Stimulated activated CD4-positive, alpha-beta T cell treated with anti-CD3 and anti-CD28 coated beads, Interleukin-1b, Interleukin-23, amount 100 ng/mL, for 4 hours (primary cell): ENCODE measurements at places on chromosomes 1 and 21.

DNA sequence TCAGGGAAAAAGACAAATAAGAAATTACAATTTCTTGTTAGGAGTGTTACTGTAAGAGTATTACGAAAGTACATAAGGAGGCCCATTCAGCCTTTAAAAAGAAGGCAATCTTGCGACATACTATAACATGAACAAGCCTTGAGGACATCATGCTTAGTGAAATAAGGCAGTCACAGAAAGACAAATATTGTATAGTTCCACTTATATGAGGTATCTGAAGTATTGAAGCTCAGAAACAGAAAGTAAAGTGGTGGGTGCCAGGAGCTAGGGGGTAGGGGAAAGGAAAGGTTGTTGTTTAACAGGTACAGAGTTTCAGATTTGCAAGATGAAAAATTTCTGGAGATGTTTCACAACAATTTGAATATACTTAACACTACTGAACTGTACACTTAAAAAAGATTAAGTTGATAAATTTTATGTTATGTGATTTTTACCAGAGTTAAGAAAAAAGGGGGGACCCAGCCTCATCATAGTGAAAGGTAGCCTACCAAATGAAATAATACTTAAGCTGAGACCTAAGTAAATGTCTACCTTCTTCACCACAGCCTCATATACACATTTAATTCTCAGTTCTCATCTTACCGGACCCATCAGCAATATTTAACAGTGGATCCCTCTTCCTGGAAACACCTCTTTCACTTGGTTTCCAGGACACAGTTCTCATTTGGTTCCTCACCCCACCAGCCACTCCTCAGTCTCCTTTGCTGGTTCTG lies 19.5 kb downstream of the USP24 start:
- DNase-seq = no peak

GRCh38 chr1:151058692-151059091 lies 730 bp downstream of the CDC42SE1 start:
- no peak for DNase-seq

DNA sequence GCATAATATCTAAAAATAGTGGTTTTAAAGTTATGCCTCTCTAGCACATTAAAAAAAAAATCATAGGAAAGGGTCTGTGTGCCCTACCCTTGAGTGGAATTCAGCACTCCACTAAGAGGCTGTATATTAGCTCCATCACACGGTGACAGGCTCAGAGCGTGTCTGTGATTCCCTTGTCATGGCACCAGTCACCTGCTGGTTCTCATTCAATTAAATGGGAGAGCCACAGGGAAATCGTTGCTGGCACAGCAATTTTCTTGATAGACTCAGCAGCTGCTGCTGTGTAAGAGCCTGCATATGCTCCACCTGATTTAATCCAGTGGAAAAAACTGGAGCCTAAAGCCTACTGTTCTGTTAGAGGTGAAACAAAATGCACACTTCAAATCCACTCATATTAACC lies 9.5 kb downstream of the ATP6V1G3 start:
- DNase-seq = no peak

- no peak for DNase-seq
Observed at GRCh38 chr21:38818325-38818723, 12.6 kb downstream of the ETS2 start.

DNA sequence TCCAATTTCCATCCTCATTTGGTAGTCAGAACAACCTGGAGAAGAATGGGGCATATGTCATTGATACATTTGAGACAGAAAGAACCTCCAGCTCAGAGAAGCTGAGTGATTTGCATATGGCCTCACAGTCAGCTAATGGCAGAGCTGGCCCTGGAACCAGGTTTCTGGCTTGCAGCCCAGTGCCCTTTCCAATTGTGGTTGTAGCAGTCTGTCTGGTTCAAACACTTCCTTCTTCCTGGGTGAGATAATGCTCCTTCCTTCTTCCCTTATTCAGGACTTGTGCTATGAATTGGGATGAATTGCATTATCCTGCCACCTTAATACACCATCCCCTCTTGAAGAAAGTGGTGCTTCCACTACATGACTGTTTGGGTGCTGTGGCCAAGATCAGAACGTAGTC lies 24.2 kb downstream of the SLC5A9 start:
- DNase-seq = no peak

DNA sequence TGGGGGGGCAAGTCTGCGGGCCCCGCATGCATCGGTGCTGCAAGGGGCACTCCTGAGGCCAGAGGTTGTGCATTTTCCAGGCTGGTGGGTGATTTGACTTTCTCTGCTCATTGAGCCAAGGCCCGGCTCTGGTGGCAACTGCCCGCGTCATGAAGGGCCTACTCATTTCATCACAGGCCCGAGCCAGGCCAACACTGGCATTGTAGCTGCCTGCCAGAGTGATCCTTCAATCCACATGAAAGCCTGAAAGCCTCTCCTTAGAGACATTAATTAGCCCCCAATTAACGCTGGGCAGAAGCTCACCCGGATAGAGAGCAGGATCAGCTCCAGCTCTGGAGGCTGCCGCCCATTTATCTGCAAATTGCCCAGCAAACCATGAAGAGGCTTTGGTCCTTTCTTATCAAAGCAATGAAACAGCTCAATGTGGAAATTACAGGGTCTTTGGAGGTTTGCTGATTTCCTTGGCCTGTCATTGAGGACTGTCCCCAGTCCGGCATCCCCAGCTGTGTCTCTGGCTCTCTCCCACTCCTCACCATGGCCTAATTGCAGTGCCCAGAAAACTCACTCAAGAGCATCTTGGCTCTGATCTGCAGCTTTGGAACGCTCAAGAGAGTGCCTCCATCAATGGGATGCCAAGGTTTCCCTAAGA lies 50.4 kb upstream of the STUM start:
- DNase-seq = no peak

DNA sequence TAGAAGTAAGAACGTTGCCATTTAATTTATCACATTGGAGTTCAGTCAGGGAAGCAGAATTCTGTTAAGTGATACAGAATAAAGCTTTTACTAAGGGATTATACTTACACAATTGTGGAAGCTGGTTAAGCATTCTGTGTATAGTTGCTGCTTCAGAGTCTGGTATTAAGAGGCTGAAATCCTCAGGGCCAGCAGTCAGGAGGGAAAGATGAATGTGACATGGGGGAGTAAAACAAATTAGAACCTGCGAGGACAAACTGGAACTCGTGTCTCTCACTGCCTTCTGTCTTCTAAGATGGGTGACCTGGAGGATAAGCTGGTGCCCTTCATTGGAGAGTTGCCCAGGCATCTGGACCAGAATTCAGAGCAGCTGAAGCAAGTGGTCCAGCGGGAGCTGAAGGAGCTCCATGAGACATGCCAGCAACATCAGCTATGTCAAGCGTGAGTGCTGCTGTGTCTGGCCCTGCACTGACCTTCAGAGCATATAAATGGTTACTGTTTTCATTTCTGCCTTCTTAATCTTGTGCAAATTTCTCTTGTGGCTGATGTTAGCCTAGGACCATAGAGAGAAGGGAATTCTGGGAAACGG lies 23.0 kb downstream of the MARK1 start:
- no peak for DNase-seq

DNA sequence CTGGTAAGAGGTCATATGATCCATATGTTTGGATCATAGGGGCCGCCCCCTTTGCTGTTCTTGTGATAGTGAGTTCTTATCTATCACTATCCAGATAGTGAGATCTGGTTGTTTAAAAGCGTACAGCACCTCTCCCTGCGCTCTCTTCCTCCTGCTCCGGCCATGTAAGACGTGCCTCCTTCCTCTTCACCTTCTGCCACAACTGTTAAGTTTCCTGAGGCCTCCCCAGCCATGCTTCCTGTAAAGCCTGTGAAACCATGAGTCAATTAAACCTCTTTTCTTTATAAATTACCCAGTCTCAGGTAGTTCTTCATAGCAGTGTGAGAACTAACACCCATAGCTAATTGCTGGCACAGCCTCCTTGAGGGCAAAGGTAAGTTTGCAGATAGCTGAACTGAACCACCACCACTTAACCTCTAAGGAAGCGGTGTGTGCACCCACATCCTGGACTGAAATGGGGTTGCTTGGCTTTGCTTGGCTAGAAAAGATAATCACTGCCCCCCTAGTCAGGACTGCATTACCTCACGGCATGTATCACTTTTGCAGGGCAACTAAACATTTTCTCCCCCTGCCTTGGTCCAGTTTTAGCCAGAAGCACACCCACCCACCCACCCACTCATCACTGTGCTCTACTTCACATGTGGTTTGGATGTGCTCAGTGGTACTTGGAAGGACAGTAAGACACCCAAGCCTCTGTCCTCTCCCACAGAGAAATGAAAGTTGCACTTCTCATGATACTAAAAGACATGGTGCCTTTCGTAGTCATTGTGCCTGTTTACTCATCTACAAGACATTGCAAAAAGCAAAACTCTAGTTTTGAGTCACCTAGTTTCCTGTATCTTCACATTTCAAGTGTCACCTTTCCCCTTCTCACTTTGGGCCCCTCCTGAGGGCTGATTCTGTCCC lies 23.1 kb upstream of the PTAFR start:
- DNase-seq = no peak

DNA sequence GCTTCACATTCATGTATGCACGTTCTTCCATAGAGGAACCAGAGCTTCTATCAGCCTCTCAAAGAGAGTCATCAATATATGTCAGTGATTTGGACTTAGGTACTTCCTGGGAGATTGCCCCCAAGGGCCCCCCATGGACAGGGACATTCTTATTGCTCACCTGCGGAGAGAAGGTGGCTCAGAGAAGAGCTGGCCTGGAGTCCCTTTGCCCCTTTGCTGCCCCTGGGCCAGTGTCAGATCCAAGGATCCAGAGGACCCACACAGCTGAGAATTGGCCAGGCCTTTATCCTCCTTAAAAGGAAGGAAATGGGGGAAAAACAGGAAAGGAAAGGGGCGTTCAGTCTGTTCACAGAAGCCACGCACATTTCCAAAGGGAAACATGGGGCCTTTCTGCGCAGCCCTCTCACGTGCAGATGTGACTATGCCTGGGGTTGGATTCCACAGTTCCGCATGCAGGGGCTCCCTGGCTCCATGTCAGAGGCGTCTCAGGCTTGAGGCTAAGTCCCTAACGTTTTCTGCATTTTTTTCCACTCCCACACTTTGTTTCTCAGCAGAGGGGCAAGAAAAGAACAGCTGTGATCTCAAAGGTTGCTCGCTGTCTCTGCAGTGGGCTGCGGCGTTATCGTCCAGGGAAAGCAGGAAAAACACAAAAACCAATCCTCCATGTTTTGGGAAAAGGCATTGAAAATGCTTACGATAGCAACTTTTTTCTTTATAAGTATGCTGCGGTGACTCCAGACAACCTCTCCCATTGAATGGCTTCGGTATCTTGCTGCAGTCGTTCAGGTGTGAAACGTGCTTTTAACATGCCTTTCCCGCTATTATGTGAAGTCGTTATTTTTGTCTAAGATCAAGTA lies 5.9 kb downstream of the C1orf226 start:
- DNase-seq = no peak

DNA sequence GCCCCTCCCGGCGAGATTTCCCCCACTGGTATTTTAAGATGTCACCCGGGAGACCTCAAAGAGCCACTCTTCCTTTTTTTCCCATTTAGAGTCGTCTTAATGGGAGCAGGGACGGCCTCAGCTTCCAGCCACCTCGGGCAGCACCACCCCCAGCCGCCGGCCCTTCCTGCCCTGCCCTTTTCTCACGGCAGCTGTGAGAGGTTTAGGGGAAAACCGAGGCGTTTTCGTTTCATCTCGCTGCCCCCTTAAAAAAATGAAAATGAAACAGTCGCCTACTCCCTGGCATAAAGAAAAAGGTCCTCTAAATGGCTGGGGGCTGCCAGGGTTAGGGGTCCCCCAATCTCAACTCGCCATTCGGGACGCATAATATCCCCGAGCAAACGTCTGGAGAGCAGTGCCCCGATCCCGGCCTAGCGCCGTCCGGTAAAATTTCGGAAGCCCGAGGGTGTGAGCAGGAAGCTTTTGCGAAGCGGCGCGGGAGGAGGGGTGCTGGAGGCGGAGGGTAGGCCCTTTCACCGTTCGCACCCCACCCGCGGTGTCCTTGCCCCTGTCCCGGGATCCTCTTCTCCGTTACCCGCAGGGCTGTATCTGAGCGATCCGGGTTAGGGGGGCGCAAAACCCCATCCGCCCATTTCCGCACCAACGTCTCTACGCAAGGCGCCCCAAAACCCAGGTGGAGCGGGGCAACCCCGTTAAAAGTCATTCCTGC lies 1.2 kb downstream of the RUNX3 start:
- DNase-seq = peak; percentile 30

GRCh38 chr1:193192586-193192985 lies 6.2 kb upstream of the B3GALT2 start:
- DNase-seq = no peak

GRCh38 chr1:18725231-18725895 lies 94.7 kb downstream of the PAX7 start:
- DNase-seq = no peak

DNA sequence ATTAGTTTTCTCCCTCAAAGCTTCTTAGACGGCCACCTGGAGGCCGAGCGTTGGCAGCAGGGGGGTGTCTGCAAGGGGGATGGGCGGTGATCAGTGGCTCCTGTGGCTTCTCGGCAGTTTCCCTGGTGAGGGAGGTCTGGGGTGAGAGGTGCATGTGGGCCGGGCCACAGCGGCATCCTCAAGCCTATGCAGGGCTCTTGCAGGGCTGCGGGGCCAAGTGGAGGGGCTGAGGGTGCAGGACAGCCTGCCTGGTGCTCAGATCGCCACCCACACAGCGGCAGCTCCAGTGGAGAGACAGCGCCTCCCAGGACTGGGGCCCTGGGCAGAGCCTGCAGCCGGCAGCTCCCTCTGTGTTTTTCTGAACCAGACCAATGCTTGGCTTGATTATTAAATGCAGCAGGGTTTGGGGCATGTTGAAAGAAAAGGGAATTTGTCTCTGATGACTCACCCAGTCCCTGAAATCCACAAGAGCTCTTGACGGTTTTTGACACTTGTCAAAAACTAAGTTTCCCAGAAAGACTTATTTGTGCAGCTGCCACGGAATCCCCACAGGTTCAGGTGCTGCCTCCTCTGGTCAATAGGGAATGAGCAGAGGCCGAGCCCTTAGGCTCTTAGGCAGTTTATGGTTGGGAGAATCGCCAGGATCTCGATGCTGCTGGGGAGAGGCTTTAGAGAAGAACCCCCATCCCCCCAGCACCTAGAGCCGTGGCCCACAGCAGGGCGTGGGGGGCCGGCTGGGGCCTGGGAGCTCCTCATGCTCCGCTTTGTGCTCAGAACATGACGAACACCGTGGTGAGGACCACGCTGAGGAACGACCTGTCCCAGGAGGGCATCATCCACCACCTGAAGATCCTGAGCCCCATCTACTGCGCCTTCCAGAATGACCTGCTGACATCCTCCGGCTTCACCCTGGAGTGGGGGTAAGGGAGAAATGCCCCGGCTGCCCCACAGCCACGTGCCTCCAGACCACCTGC lies 54.7 kb downstream of the UMODL1 start:
- DNase-seq = no peak
